Hepatocyte (in vitro differentiated cells): ENCODE measurements at places on chromosomes 3 and 15. TPM values are rescaled to one million over a fixed set of nuclear protein-coding genes. Genes with fewer than 3 reads are reported as not detected.

The WDR49 gene
- polyA plus RNA-seq: not detected in 2 replicates

The RGMA gene
- 2.5 and 2.8 TPM in 2 replicates for polyA plus RNA-seq

DNA sequence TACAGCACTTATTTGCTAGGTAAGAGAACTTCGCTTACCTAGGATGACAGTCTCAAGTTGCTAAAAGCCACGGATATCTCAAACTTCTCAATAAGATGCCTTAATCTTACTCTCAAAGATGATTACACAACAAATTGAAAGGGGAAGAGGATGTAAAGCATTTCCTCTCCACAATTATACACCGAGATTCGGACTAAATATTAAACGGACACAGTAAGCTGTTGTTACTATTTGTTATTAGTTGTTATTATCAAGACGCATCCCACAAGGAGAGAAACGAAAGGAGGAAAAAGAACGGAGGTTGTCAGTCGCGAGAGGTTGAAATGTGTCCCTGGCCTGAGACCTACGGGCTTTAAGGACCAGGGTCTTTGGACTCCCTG, 660 bp downstream of the ZNF106 start:
- no peak for DNase-seq
- H3K27ac ChIP-seq: peak overlapping the region; percentile 99
- peaks cover 20% of the 10 kb centered on the region for H3K4me1 ChIP-seq
- H3K36me3 ChIP-seq: no peaks in the 10 kb centered on the region

DNA sequence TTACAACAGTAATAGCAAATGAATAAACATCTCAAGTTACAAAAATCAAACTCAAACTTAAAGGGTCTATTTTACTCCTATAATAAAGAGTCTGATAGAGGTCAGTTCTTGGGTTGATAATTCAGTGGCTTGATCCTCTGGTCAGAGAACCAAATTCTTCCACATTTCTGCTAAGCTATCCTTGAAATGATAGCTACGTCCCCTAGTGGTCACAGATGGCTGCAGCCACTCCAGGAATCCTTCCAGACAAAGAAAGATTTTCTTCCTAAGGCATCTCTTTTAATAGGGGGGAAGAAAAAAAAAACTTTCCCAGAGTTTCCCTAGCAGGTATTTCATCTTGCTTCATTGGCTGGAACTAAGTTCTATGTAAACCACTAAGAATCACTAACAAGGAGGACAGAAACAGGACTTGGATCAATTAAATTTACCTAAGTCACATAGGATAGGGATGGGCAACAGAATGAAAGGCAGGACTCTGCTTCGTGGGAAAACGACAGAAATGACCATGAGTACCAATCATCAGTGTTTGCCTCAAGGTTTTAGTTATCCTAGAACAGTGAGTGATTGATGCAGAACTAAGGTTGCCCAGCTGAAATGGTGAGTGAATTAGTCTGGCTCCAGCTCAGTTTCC, 160.7 kb downstream of the STAC start:
- H3K27me3 ChIP-seq: peaks cover 15% of the 10 kb centered on the region
- H3K36me3 ChIP-seq: no peaks in the 10 kb centered on the region
- H3K4me3 ChIP-seq: no peak overlapping the region
- DNase-seq: peak; percentile 57
- no peak overlapping the region for H3K27ac ChIP-seq

DNA sequence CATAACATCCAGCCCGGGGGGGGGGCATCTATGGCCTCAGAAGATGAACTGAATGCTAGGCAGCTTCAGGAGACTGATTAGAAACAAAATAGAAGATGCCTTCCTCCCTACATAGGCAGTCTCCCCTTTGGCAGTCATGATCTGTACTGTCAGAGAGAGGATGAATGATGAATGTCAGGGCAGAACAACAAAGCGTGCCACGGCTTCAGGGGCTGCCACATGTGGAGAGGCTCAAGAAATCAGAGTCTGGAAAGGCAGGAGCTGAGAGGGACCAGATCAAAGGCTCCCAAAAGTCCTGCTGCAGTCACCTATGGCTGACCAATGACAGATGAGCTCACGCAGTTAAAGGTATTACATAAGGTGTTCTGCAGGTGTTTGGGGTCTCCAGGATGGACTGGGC, 180.4 kb downstream of the UACA start:
- DNase-seq: no peak
- H3K4me1 ChIP-seq: peaks cover 10% of the 10 kb centered on the region
- no peaks in the 10 kb centered on the region for H3K36me3 ChIP-seq
- H3K27ac ChIP-seq: no peak overlapping the region
- H3K4me3 ChIP-seq: no peak overlapping the region

- H3K36me3 ChIP-seq: no peaks in the 10 kb centered on the region
- no peak for DNase-seq
- H3K4me3 ChIP-seq: no peak overlapping the region
- H3K4me1 ChIP-seq: peaks cover 3% of the 10 kb centered on the region
- H3K27ac ChIP-seq: no peak overlapping the region
- H3K27me3 ChIP-seq: no peaks in the 10 kb centered on the region
These were observed 34.9 kb upstream of the GAP43 start for GRCh38 chr3:115588201-115589115.

The TGM4 gene
- polyA plus RNA-seq: 0.78 TPM in 1 of 2 replicates, not detected in the other

- no peak for DNase-seq
- H3K27ac ChIP-seq: no peak overlapping the region
- H3K4me1 ChIP-seq: no peaks in the 10 kb centered on the region
- H3K4me3 ChIP-seq: no peak overlapping the region
- no peaks in the 10 kb centered on the region for H3K27me3 ChIP-seq
- H3K36me3 ChIP-seq: no peaks in the 10 kb centered on the region
These were observed 880.2 kb upstream of the EPHA6 start for GRCh38 chr3:95934181-95934580.

DNA sequence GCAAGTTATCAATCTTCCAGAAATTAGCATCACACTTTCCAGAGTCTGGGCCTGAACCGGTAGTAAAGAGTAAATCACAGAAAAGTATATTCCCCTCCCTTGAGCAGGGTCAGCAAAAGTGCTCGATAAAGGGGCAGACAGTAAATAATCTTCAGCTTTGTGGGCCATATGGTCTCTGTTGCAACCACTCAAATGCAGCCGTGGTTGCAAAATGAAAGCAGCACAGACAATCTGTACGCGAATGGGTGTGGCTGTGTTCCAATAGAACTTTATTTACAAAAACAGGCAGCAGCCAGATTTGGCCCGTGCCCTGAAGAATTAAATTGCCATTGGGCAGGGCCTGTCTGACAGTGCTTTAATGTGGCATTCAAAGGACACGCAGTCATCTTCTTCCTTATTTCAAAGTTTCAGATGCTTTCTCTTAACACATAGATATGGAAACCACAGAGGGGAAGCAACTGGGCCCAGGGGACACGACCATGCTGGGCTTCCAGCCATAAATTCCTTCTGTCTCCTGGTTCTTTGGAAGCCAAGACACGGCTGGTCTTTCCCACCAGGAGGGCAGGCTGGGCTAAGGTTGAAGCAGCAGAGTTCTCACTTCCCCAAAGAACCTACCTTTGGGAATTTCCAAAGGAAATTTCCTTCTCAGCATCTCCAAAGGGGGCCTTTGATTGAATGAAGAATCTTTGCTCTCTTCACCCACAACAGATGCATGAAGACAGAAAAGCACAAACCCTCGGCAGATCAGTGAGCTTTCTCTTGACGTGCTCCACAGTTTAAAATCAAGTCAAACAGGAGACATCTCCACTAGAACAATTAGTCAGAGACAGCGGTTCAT, 489.8 kb upstream of the PROK2 start:
- H3K27me3 ChIP-seq: no peaks in the 10 kb centered on the region
- no peak overlapping the region for H3K4me3 ChIP-seq
- H3K36me3 ChIP-seq: no peaks in the 10 kb centered on the region
- H3K27ac ChIP-seq: peak overlapping the region; percentile 87

The MITF gene
- polyA plus RNA-seq: 14.2 and 14.5 TPM in 2 replicates

The SLC9C1 gene
- polyA plus RNA-seq: 0.30 TPM in 1 of 2 replicates, not detected in the other

GRCh38 chr15:101435761-101436160, 53.7 kb downstream of the PCSK6 start:
- H3K4me3 ChIP-seq: no peak overlapping the region
- H3K27ac ChIP-seq: no peak overlapping the region

The DPPA2 gene
- polyA plus RNA-seq: not detected in 2 replicates

GRCh38 chr15:52642386-52643361, 36.5 kb downstream of the ATOSA start:
- no peaks in the 10 kb centered on the region for H3K27me3 ChIP-seq
- H3K27ac ChIP-seq: no peak overlapping the region
- no peak for DNase-seq
- no peaks in the 10 kb centered on the region for H3K36me3 ChIP-seq
- H3K4me1 ChIP-seq: no peaks in the 10 kb centered on the region

DNA sequence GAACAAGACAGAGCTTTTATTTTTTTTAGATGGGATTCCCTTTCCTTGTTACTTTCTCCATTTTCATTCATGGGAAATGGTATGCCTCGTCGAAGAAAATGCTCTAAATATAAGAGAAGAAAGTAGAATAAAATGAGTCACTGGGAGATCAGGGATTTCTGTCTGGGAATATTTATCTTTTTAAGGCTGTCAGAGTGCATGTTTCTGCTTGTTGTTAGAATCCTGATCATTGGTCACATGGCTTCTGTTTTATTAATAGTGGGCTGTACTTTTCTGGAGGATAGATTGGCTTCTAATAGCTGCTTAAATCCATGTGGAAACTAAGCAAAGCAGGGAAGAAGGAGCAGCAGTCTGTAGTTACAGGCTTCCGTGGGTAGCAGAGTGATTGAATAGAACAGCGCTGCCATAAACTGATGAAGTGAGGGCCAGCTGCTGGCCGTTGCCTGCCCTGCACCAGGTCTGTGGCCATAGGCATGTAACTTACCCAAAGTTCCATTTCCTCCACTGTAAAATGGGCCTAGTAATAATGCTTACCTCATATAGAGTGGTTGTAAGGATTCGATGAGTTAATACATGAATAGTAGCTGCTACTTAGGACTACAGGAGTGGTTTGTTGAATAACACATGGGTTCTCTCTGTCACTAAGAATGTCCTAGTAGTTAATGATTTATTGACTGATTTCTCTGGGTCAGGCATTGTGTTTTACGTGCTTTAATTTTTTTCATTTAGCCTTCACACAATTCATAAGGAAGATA, 289.9 kb downstream of the SATB1 start:
- H3K36me3 ChIP-seq: no peaks in the 10 kb centered on the region
- H3K27ac ChIP-seq: no peak overlapping the region
- DNase-seq: no peak

DNA sequence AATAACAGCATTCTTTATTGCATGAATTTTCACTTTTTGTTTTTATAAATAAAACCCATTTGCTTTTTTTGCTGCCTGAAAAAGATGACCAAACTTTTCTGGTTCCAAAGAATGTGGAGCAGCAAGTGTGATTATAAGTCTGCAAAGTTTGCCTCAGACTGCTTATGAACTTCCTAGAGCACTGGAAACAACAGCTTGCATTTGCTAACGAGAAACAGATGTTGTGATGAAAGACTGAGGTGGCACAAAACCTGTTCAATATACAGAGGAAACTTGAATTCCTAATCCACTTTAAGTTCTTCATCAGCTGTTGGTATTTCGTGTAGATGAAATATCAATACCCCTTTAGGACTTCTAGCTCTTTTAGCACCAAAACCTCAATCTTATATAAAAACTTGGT, 9.3 kb downstream of the ZPLD1 start:
- DNase-seq: no peak
- peaks cover 4% of the 10 kb centered on the region for H3K4me1 ChIP-seq
- H3K27ac ChIP-seq: no peak overlapping the region
- H3K4me3 ChIP-seq: no peak overlapping the region
- H3K27me3 ChIP-seq: no peaks in the 10 kb centered on the region

DNA sequence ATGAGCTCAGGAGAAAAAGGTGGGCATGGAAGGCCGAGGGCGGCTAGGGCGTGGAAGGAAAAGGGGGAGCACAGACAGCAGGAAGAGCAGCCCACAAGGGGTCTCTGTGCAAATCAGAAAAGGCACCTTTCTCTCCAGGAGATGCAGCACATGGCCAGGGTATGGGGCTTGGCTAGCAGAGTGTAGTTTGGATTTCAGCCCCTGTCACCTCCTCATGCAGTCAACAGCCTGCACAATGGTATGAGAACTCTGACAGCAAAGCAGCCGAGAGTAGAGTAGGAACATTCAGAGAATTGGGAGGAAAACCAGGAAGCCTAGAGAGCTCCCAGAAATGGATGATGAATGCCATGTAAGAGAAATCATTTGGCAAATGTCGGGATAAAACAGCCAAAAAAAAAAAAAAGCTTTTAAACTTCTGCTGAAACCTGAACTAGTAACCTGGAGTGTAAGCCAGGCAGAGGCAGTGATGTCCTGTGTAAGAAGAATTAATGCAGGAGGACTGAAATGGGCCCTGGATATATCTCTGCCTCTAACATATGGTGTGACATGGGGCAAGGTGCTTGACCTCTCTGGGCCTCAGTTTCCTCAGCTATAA, 25.7 kb downstream of the FSTL1 start:
- H3K4me1 ChIP-seq: peaks cover 17% of the 10 kb centered on the region
- no peak overlapping the region for H3K4me3 ChIP-seq
- DNase-seq: no peak
- H3K27me3 ChIP-seq: no peaks in the 10 kb centered on the region
- no peaks in the 10 kb centered on the region for H3K36me3 ChIP-seq
- H3K27ac ChIP-seq: peak overlapping the region; percentile 73

The CACNA1D gene
- 5.2 and 8.9 TPM in 2 replicates for polyA plus RNA-seq

DNA sequence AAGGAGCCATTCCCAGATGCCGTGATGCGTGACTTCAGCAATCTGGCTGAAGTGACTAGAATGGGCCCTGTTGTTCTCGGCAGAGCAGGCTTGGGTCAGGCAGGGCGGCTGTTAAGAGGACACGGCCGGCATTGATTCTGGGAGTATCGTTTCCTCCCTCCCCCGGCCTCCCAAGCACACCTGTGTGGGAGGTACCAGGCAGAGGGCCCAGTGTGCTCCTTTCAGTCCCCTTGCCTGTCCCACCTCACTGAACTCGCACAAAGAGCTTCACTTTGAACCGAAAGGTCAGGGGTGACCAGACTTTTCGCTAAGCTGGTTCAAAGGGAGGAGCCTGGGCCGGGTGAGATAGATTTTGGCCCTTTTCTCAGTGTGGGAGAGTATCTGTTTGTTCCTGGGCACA, 92.7 kb downstream of the CEMIP start:
- no peaks in the 10 kb centered on the region for H3K4me1 ChIP-seq
- H3K4me3 ChIP-seq: no peak overlapping the region
- H3K27me3 ChIP-seq: no peaks in the 10 kb centered on the region

The SPESP1 gene
- polyA plus RNA-seq: not detected in 2 replicates

DNA sequence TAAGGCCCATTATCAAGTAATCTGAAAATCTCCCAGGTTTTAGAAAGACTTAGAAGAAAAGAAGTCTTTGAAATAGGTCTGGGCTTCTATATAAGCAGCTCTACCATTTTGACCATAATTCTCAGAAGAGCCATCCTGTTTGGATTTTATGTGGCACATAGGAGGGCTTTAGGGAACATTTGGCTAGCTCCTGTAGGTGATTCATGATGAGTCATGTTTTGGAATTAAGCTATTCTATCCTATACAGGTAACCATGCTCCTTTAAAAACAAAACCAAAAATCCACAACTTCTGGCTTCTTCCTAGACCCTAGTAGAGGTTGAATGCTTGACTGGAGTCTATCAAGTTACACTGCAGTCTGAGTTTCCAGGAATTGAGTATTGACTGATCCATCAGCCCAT, 8.9 kb downstream of the SST start:
- no peaks in the 10 kb centered on the region for H3K36me3 ChIP-seq
- H3K4me1 ChIP-seq: no peaks in the 10 kb centered on the region
- peaks cover 13% of the 10 kb centered on the region for H3K27me3 ChIP-seq
- no peak overlapping the region for H3K4me3 ChIP-seq
